ENCODE measurements at places on chromosomes 2 and 18.
A peak's percentile ranks its signal among the peaks of the same experiment; 100 is the strongest.

DNA sequence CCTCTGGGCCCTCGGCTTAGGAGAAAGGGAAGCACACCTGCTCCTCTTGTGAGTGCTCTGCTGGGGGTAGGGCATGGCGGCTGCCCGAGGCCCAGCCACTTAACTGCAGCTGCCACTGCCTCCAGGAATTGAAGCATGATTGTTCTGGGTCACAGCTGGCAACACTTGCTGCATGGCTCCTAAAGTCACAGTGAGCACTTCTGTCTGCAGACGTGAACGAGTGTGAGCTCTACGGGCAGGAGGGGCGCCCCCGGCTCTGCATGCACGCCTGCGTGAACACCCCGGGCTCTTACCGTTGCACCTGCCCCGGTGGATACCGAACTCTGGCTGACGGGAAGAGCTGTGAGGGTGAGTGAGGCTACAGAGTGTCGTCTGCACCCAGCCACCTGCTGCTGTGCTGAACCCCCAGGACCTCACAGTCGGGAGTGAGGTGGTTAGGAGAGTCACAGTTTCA, 44.4 kb downstream of the FBLN7 start:
- no peak for DNase-seq

DNA sequence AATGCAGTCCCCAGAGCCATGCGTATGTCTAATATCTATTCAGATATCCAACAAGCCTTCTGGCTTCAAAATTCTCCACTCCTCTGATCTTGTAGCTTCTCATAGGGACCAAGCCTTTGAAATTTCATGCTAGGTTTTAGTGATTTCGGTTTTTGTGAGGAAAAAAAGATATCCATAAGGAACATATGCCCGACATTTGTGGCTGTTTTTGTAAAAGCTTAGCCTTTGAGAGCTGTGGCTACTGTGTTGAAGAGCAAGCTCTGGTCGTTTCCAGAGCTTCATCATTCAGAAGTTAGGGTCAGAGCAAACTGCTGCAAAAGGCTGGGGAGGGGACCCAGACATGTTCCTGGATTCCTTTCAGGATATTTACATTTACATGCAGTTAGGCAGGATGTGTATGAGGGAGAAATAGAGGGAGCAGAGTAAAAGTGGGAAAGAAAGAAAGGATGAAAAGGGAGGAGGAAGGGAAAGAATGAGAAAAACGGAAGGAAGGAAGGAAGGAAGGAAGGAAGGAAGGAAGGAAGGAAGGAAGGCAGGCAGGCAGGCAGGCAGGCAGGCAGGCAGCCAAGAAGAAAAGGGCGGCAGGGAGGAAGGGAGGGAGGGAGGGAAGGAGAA, 70.2 kb downstream of the NCKAP5 start:
- no peak for DNase-seq

DNA sequence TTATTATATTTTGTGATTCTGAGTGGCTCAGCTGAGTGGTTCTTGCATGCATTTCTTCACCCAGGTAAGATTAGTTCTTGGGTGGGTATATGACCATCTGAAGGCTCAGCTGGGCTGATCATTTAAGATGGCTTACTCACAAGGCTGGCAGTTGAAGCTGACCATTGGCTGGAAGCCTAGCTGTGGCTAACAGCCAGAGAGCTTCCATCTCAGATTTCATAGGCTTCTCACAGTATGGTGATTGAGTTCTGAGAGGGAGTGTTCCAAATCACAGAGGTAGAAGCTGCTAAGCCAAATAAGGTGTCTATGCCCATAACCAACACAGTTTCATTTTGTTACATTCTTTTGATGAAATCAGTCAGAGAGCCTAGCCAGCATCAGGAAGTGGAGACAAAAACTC, 117.4 kb upstream of the RPRM start:
- no peak for DNase-seq

DNA sequence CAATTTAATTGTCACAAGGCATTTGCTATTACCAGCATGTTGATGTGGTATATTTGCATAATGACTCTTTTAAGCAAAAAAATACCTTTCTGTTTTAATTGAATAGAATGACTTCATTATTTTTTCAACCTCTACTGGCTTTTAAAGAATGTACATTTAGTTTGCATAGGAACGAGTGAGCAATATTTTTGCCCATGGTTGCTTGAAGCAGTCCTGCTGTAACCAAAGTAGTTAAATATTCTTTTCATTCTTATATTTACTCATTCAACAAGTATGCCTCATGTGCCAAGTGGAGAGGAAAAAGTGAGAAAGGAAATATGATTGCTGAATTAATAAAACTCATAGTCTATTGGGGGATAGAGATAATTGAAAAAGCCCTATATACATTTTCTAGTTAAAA, 184.7 kb downstream of the DSEL start:
- no peak for DNase-seq

DNA sequence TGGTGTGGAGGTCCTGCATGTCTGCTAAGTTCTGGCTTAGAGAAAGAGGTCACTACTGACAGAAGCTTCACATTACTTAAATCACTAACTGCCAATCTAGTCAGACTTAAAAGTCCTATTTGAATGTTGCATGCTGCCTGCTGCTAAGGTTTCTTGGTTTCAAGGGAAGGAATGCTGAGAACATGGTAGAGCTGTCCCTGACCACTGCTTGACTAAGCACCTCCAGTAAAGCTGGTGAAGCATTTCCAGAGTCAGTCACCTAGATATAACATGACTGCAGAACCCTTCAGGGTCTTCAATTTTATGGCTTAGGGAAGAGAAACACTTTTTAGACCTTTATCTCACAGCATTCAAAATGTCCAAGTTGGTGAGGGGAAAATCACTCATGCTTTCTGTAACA, 2178.3 kb upstream of the PIK3C3 start:
- no peak for DNase-seq

DNA sequence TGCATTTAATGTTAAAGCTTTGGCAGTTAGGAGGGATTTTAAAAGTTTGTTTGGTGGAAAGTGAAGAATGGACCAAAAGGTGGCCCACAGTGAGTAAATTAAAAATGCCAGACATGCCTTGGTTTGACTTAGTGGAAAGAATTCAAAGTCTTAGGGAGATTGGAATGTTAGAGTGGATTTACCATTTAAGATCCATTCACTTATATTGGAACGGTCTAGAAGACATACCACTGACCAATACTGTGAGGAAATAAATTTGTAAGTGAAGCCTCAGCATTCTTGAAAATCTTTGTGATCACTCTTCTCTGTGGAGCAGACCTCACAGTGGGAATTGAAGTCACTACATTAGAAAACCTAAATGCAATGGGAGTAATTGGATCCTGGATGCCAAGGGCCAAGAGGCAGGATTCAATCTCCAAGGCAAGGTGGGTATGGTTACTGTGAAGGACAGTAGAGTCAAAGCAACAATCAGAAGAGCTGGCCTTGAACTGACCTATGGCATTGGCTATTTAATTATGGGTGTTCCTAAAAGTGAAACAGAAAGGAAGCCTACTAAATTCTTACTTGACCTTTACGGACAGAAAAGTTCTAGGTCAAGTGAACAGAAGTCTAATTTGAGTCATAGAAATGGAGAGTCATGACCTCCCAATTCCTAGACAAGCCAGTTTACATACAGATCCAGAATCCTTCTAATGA, 40.2 kb upstream of the VRK2 start:
- no peak for DNase-seq

DNA sequence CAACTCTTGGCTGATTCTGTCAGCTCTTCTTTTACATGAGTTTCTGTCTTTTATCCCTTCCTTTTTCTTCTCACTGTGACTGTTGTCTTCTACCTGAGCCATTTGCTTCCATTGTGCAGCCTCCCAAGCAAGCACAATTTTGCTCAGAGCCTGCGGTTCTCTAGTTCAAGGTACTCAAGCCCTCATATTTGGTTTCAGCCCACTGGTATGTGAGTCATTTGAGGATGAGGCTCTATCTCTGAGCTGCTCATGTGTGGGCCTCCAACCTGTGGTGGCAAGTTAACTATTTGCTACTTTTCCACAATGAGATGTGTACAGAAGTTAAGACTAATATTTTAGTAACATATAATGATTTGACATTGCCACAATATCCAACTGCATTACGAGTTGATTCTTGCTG, 183.0 kb downstream of the PHLPP1 start:
- DNase-seq = peak; percentile 37

DNA sequence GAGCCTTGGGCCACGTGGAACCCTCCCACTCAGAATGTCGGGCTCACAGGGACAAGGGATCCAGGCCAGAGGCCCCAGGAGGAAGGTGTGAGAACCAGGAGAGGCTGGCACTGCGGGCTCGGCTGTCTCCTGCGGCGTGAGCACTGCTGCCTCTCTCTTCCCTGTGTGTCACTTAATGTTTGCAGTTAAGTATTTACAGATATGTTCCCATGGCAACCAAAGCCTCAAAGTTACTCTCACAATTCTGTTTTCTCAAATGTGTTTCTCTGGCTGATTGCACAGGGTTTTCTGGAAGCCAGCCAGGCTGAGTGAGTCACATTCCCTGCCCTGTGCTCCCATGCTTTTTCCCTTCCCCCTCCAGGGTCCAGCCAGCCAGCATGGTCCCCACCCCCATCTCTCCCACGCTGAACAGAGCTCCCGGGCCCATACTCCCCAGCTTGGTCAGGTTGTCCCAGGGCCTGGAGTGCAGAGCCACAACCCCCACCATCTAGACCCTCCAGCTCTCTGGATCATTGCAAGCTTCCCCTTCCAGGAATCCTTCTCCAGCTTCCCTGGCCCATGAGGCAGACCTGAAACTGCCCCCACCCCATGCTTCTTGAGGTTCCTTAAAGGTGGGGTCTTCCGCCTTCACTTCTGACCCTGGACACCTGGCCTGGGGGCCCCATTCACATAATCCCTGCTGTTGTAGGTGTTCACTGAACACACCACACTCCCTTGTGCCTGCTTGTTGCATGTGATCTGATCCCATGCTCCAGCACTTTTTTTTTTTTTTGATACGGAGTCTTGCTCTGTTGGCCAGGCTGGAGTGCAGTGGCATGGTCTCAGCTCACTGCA, 265.9 kb downstream of the CELF4 start:
- DNase-seq = no peak

DNA sequence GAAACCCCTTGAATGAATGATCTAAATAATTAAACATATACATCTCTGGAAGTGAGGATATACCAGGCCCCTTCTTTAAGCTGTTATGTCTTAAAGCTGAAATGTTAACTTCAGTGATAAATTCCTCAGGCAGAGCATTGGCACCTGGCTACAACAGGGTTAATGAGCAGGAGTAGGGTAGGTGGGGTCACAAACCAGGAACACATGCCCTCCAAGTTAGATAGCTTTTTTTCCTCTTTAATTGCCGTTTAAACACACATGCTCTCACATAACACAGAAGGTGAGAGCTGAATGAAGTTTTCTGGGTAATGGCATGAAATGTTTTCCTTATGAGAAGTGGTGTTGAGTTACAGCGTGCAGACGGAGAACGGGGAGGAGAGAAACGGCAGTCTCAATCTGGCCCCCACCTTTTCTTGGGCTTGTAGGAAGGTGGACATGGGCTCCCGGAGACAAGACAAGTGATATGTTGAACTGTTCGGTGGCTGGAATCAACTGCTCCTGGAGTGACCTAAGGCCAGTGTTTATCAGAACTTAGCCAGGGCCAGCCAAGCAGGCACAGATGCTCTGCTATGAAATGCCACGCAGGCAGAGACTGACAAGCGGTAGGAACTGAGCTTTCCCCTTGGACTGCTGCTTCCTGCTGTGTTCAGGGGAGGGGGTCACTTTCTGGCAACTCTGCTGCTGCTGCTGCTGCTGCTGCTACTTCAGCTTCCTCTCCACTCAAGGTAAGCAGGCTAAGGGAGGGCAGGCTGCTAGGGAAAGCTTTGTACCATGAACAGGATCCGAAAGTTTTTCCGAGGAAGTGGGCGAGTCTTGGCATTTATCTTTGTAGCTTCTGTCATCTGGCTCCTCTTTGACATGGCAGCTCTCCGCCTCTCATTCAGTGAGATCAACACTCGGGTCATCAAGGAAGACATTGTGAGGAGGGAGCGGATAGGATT, at the start of gene GALNT5:
GALNT5 (plus strand) TSS at position 394 of the 941 bp plus-strand sequence; CDS start at position 772, 378 bp downstream.
- no peak for DNase-seq

DNA sequence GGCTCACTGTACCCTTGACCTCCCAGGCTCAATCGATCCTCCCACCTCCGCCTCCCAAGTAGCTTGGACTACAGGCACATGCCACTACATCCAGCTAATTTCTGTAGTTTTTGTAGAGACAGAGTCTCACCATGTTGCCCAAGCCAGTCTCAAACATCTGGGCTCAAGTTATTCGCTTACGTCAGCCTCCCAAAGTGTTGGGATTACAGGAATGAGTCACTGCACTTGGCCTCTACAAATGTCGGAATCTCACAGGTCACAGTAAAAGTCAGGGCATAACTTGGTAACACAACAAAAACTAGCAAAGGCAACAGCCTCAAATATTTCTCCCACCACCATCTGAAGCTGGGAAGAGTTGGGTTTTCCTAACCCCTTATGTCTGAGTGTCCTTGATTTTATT, 25.3 kb downstream of the SCG2 start:
- no peak for DNase-seq

DNA sequence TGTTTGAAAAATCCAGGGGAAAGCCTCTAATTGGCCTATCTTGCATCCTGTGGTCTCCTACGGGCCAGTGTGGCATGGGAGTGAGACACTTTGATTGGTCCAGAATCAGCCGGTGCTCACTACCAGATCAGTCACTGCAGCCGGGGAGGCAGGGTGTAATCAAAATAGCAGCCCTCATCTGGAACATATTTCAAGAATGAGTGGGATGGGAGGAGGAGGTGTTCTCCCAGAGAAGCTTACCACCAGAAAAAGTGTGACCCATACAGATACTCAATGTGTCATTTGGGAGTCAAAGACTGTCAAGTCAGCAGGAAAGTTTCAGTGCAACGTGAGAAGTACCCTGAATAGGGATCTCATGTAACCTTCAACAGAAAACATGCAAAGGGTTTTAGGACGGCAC, 393.9 kb upstream of the SLC14A2 start:
- no peak for DNase-seq

DNA sequence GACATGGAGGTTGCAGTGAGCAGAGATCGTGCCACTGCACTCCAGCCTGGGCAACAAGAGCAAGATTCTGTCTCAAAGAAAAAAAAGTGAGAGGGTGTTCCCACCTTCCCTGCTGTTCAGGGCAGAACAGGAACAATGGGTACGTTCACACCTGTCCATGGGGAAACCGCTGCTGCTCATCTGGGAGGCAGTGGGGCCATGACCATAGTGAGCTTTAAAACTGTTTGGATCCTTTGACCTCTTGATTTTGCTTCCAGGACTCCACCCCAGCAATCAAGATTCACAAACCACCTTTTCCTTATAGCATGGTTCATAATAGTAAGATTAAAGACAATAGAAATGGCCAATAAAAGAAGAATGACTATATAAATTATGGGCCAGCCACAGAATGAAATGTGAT, 209.2 kb downstream of the ARL4C start:
- DNase-seq = no peak

DNA sequence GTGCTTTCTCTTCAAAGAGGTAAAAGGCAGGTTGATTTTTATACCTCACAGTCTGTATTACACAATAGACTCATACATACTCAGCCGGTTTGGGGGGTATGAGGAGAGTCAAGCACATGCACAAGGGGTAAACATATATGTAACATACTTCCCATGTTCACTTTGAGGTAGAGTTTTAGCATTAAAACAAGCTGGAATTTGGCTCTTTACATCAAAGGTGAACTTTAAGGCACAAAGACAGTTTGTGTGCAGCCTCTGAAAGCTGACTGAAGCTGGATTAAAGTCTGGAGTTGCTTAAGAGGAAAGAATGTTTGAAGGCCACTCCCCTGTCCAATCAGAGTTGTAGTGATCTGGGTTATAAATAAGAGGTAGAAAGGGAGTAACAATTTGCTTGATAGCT, 282.0 kb downstream of the DPP10 start:
- no peak for DNase-seq

Measured in GM13977 (cell line).